ENCODE measurements at places on chromosomes 5 and 9.

DNA sequence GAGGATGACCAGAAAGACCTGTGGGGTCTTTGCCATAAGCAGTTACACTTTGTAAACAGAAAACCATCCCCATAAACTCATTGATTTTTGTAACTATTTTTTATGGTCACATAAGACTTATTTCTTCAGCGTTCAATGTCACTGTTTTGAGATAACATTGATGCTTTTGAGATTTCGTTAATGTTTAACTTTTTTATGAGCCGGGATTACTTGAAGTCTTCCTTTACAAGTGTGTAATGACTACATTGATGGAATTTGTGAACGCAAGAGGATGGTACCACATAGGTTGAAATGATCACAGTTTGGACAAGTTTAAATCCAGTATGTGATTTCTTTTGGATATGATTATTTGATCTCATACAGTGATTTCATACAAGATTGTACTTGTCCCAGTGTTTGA is 1.8 kb downstream of the SLC12A2 start:
- DNase-seq = no peak

DNA sequence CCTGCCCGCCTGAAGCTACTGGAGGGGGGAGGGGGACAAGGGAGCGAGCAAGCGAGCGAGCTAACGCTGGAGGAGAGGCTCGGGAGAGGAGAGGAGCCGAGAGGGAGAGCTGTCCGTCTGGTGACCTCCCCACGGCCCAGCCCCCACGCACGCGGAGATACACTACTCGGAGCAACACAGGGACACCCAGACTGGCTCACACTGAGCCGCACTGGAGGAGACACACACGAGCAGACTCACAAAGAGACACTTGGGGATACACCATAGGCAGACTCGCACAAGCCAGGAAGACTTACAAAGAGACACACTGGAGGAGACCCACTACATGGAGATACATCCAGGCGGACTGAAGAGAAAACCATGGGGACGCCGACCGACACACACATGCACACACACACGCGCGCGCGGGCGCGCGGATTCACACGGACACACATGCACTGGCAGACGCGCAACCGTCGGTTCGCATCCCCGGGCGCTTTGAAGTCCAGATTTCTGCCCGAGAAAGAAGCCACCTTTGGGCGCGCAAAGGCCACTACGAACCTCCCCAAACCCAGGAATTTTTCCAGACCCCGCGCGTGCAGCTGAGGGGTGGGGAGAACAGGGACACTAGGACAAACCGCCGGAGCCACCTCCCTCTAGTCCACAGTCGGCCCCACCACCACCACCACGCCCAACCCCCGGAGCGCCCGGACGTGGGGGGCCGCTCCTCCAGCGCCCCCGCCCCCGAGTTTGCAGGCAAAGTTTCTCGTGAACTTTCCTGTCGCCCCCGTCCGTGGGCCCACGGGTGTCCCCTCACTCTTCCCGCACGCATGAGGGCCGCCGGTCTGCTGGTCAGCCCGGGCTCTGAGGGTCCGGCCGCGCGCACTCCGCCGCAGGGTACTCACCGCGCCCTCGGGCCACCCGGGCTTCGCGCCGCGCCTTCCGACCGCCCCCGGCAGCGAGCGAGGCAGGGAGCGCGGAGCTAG is 571 bp downstream of the CNTFR start:
- no peak for DNase-seq

- no peak for DNase-seq
These were observed 170.6 kb downstream of the RAB3C start for GRCh38 chr5:58753446-58753845.

DNA sequence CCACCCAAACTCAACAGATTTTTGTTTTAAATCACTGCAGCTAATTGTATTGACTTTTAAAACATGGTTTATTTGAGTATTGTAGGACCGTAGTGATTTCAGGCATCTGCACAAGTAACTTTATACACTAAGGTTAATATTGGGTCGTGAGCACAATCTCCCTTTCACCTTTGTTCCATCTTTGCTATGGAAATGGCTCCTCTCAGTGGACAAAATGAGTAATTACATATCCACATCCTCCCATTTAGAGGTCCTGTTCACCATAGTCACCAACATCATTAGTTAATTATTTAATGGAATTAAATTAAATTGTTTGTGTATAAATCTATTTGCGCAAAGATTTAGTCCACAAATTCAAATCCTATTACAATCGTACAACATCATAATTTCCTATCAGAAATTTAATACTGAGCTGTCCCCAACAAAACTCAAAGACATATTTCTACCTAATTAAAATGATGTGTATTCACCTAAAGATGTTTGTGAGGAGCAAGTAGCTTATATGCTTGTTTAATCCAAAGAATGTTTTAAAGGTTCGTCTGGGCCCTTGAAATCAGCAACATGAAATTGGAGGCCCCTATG is 173.0 kb upstream of the DAPK1 start:
- no peak for DNase-seq

GRCh38 chr9:136593581-136593980 is 47.7 kb upstream of the NOTCH1 start:
- no peak for DNase-seq

DNA sequence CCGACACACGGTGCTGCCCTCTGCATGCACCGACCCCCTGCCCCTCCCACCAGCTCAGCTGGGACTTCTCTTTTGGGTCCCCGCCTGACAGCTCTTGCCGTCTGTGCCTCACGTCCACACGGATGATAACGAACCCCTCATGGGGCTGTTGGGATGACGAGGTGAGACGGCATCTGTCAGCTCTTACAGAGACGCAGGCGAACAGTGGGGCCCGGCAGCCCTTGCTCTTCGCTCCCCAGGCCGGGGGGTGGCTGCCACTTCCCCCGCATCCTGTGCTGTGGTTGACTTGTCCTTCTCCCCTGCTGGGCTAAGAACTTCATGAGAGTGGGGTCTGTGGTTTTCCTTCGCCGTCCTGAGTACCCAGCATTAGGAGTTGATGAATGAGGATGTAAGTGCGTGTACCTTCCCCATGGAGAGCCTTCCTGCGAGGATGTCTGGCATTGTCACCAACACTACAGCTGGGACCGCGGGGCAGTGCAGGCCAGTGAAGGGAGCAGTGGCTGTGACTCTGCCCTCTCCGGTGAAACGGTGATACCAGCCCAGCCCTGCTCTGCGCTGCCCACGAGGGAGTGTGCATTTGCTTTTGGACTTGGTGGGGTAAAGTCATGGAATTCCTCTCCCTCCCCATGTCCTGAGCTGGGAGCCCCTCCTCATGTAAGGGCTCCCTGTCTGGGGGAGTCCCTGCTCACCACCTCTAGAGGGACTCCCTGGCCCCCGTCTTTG is 23.2 kb downstream of the HK3 start:
- no peak for DNase-seq

GRCh38 chr9:89395931-89396710 is 77.8 kb downstream of the SECISBP2 start:
- DNase-seq = no peak

- no peak for DNase-seq
These were observed 77.9 kb downstream of the HMCN2 start for GRCh38 chr9:130343445-130343918.

DNA sequence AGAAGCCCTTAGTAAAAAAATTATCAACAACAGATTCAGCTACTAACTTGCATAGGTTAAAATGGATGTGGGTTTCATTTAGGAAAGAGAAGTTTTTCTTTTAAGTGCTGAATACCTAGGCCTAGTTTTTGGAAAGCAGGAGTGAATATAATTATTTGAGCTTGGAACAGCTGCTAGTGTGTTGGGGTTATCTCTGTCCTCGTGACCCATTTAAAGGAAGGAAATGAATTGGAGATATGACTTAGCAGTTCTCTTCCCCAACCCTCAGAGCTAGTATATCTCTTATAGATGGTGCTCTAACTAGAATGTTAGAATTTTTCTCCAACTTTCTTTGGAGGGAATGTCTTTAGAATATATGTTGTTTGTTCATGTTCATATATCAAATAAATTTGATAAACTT is 38.6 kb downstream of the ZNF366 start:
- no peak for DNase-seq

DNA sequence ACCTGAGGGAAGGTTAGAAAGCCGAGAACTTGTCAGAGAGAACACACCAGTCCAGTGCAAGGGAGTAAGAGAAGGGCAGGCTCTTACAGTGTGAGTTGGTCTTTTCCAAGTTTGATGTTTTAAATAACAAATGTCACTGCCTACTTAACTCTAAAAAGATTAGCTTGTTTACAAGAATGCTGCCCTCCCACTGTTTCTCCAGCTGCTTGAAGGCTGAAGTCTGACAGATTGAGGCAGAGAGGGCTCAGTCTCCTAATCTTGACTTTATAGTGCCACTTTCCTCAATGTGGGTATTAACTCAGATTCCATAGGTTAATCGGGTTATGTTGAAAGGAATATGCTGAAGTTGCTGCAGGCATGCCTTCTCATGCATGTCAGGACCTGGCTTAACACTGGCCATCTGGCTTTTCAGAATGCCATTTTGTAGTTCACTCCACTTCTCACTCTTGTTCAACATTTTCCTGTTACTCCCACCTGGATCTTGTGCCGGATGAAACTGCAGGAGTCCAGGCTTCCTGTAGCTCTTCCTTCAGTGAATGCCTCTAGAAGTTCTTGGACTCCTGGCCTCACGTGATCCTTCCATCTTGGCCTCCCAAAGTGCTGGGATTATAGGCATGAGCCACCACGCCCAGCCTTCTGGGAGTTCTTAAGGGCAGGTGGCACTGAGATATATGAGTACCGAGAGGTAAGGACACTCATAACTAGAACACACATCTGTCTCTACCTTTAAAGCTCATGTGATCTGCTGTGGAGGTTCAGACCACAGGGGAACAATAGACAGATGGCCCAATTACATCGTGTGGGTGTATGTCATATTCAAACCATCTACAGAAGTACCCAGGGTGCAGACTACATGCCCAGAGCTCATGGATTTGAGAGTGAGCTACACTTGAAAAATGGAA is 249.7 kb downstream of the ARHGAP26 start:
- no peak for DNase-seq

DNA sequence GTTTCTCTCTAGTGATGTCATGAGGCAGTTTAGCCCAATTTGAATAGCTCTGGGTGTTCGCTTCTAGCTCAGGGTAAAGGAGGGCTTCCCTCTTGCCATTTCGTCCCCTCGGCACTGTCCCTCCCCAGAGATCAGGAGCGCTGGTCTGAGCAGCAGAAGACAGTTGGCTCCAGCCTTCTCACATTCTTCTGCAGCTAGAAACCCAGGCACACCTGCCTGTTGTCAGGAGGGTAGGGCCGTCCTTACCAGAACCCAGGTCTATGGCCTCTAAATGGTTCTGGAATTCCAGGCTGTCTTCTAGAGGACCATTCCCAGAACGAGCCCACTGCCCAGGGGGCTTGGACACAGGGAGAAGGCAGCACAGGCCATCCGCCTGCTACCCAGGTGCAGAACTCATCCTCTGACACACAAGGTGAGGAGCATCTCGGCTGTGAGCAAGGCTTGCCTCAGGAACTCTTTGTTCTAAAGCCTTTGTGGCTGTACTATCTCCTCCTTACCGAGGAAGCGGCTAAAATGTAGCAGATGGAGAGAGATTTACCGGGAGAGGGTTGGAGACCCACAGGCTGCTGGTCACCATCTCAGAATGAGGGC is 255.6 kb upstream of the IRX2 start:
- no peak for DNase-seq

- DNase-seq = no peak
These were observed 168.8 kb upstream of the SLC27A6 start for GRCh38 chr5:128796506-128796905.

- peak; percentile 10 for DNase-seq
These were observed 67.5 kb upstream of the CKMT2 start for GRCh38 chr5:81165493-81166119.

GRCh38 chr5:141528291-141528984 is 39.6 kb downstream of the PCDHGC5 start:
- DNase-seq = no peak

DNA sequence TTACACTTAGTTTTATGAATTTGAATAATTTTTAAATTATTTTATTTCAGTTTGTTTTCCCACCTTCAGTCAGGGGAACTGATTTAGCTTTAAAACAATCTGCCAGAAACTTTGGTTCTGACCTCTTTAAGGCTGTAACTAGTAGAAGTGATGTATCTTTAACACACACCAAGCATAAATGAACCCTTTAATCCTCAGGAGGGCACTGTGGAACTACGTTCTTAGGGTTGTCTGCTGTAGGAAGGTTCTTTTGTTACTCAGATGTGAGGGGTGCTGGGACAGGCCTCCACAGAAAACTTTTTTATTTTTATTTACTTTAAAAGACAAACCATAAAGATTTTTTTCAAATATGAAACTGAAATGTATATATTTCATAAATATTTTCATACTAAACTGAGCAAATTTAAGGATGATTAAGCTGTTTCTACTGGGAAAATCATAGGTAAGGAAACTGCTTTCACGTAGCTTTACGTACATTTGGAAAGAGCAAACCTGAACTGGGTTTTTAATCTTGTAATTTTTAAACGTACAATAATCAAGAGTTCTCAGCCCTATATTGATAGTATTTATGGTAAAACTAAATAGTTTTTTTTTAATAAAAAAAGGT is 5.3 kb downstream of the KLF4 start:
- DNase-seq = no peak

DNA sequence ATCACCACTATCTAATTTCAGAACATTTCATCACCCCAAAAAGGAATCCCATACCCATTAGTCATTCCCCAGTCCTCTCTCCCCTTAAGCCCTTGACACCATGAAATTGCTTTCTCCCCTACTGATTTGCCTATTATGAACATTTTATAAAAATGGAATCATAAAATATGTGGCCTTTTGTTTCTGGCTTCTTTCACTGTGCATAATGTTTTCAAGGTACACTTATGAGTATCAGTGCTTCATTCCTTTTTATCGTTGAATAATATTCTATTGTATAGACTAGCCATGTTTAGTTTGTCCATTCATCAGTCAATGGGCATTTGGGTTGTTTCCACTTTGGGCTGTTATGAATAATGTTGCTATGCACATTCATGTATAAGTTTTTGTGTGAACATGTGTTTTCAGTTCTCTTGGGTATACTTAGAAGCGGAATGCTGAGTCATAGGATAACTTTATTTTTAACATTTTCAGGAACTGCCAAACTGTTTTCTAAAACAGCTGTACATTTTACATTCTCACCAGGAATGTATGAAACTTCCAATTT is 40.4 kb upstream of the FGF1 start:
- DNase-seq = no peak

GRCh38 chr5:61322738-61323725 is 9.0 kb upstream of the ZSWIM6 start:
- no peak for DNase-seq

GRCh38 chr9:132811985-132812384 is 66.1 kb downstream of the AK8 start:
- DNase-seq = no peak

GRCh38 chr5:159560088-159560487 is 229.8 kb upstream of the IL12B start:
- no peak for DNase-seq

Data from anterior cingulate cortex (tissue), 58 donors.